ENCODE measurements at places on chromosomes 1 and 21. TPM values are rescaled to one million over a fixed set of nuclear protein-coding genes. Genes with fewer than 3 reads are reported as not detected.

Gene OR10J1
- total RNA-seq, result not detected

Gene MAN1C1
- total RNA-seq, result 8.9 TPM

Gene GSTM5
- total RNA-seq, result 2.0 TPM

Gene HTR6
- 0.13 TPM for total RNA-seq

Gene CYP4A11
- total RNA-seq, result 0.13 TPM

Gene CHIT1
- not detected for total RNA-seq
